Muscle of leg (tissue), 16 donors: ENCODE measurements at places on chromosomes 16 and 17. TPM values are rescaled to one million over a fixed set of nuclear protein-coding genes. Genes with fewer than 3 reads are reported as not detected.

- DNase-seq: no peak
These were observed 592.6 kb upstream of the SOX9 start for GRCh38 chr17:71528210-71528609.

GRCh38 chr16:55655897-55656681, at the start of gene SLC6A2:
Gene SLC6A2, plus strand, starts transcription at chr16:55655988. Its CDS starts 707 bp downstream, at chr16:55656695.
- peak; percentile 73 for DNase-seq

The SPATA22 gene
- 0.40 TPM for total RNA-seq

The TAC4 gene
- total RNA-seq: 0.75 TPM

- no peak for DNase-seq
These were observed 13.4 kb downstream of the ALOXE3 start for GRCh38 chr17:8104911-8105310.

The KRTAP4-6 gene
- not detected for total RNA-seq

The SMIM36 gene
- not detected for total RNA-seq

GRCh38 chr16:3998793-3999478, 117.3 kb downstream of the ADCY9 start:
- DNase-seq: peak; percentile 86

GRCh38 chr16:28208824-28209223, 2.9 kb downstream of the XPO6 start:
- DNase-seq: no peak

- DNase-seq: peak; percentile 77
These were observed 844 bp downstream of the TBKBP1 start for GRCh38 chr17:47694581-47695428.

DNA sequence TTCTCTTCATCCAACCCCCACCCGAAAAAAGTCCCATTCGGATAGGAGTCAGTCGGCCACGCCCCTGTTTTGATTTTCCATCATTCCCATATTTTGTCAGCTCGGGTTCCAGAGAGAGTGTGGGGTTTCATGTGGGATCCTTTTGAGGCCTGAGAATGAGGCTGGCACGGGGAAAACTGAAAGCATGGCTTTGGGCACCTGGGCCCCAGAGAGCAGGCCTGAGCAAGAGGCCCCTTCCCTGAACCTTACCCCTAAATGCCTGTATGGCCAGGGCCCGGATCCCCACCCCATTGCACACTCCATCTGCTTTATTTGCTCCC, 4.6 kb upstream of the HOXB4 start:
- DNase-seq: no peak
